ENCODE measurements at places on chromosomes 4 and X.

- DNase-seq = no peak
These were observed 98.9 kb downstream of the LARP1B start for GRCh38 chr4:128159967-128160366.

DNA sequence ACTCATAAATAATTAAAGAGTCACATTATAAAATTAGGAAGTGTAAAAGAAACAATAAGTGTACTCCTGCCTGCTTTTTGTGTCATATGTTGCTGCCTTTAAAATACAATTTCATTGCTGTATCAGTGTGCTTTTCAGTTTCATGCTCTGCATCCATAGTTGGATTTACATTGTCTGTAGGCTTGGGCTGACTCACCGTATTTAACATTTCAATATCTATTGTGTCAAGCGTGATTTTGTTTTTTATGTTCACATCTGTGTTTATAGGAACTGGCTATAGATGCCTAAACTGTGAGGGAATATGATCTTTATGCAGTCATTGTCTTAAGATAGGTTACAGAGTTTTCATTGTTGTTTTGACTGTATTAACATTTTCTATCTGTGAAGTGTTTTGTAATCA lies 18.1 kb downstream of the CCSER1 start:
- no peak for DNase-seq

- no peak for DNase-seq
These were observed 20.1 kb downstream of the SUPT20HL1 start for GRCh38 chrX:24380262-24381187.

- no peak for DNase-seq
These were observed 500.2 kb downstream of the IDS start for GRCh38 chrX:149004936-149005335.

GRCh38 chrX:112577146-112577545 lies 102.6 kb downstream of the LHFPL1 start:
- DNase-seq = no peak

- DNase-seq = no peak
These were observed 140.2 kb upstream of the LDB2 start for GRCh38 chr4:17038510-17039176.

DNA sequence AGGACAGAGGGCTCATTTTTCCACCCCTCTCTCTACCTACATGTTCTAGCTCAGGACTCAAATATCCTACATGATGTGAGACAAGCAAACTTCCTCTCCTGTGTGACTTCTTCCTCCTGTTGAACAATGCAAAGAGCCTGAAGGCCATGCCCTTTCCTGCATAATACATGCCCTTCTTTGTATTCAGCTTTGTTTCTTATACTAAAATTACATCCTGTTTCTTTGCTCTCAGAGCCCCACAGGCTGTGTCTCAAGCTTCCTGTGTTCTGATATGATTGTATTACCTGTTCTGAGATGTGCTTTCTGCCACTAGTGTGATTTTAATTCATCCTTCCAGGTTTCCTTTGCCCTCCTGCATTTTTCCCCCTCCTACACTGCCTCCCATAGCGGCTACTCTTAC lies 166.4 kb upstream of the AFF2 start:
- DNase-seq = no peak

Data from amniotic stem cell (primary cell).